ENCODE measurements at places on chromosomes 12 and 14.

GRCh38 chr14:86601813-86602212, 1071.9 kb downstream of the FLRT2 start:
- DNase-seq, result no peak

DNA sequence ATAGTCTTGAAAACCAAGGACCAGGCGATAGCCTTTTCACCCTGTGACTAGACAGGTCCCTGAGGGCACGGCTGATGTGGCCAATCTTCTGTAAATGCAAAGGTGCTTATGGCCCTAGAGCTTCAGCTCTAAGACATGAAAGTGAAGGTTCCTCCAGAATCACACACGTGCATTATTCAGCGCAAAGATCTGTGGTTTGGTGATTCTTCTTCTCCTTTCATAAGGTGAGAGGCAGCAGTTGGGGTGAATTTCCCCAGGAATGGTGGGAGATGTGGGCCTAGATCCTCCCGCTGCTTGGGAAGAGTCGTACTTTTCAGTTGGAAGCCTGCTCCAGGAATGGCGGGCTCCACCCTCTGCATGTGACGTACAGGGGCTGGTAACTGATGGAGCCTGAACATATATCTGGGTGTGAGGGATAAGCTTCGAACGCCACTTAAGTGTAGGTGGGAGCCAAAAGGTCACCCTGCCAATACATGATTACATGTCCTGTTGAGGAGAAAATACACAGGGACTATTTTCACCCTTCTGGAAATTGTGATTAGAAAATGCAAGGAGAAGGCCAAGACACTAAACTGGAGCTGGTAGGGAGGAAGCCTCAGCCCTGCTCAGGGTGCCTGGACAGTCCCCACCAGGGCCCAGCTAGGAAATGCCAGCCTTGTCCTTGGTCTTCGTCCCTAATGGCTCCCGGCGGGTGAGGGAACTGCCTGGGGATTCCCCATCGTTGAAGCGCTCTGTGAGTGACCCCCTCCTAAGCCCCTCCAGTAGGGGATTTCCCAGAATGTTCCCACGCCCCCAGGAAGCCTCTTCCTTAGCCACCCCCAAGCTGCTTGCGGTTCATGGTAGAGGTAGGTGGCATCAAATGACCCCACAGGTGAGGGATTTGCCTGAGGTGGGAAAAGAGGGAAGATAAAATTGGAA, 17.6 kb downstream of the BATF start:
- no peak for DNase-seq

DNA sequence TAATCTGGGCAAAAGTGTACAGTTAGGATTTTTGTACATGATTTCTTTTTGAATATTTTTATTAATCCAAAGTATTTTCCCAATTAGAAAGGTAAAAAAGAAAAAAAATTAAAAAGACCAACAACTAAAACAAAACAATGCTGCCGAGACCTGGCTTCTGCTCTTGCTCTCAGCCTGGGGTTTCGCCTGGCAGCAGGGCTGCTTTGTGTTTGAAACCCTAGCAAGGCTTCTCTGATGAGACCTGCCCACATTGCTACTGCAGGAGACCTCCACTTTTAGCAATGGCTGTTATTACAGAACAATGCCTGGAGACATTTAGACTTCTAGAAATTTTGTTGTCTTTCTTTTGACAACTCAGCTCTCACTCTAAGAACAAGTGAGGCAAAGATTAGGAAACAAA, 1153.0 kb upstream of the TMEM132C start:
- no peak for DNase-seq

- DNase-seq, result peak; percentile 55
Measured at GRCh38 chr12:19440019-19440858, 947 bp downstream of the AEBP2 start.

DNA sequence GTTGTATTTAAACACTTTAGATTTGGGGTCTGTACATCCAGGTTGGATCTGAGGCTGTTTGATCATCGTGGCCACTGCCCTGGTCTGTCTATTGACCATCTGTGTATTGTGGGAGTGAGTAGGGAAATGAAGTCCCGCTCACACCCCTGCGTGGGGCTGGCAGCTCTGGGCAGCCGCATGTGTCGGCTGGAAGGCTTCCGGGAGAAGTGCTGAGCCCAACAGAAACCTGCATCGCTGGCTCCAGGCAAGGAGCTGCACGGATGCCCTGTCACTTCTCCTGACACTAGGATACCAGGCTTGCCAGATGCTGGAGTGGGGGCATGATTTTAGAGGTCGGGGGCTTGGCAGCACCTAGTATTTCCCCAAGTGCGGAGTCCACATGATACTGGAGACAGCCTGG, 93.6 kb downstream of the PHETA1 start:
- DNase-seq, result no peak

DNA sequence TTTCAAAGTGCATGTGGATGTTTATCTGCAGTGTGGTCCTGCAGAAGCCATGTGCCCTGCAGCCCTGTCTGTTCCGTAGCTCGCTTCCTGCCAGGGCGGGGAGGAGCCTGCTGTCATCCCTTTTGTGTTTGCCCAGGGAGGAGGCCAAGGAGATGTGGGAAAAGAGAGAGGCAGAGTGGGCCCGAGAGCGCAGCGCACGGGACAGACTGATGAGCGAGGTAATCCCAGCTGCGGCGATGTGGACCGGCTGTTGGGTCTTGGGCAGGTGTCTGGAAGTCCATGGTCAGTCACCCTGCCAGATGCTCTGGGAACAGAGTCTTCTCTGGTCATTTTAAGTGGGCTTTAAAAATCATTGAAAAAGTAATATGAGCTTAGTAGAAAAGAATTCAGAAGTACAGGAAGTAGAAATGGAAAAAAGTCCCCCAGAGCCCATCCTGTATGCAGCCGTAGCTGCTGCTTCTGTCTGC, 12.8 kb downstream of the TCHP start:
- no peak for DNase-seq

GRCh38 chr12:111753144-111753881, 13.4 kb upstream of the ALDH2 start:
- no peak for DNase-seq

GRCh38 chr12:23640754-23641153, 308.7 kb downstream of the SOX5 start:
- DNase-seq, result no peak

DNA sequence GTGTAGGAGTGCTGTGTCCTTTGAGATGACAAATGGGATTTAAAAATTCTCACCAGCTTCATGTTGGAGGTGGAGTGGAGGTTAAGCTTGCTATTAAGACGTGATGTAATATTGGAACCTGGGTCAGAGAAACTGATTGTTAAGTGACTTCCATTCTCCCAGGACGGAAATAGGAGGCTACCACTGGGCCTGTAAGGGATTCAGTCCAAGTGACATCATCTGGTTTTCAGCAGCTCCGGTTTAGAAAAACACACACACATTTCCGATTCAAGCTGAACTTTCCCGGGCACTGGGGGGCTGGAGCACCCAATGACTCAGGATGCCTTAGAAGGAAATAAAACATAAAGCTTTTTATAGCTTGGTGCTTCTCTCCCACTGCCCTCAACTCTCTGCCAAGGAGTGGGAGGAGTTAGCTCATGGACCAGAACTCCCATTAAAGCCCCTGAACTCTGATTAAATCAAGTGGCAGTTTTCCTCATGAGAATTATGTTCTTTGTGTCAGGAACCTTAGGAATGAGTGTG, 12.4 kb downstream of the CALM1 start:
- DNase-seq, result no peak

GRCh38 chr14:106235356-106236159, 709.2 kb downstream of the TMEM121 start:
- no peak for DNase-seq

DNA sequence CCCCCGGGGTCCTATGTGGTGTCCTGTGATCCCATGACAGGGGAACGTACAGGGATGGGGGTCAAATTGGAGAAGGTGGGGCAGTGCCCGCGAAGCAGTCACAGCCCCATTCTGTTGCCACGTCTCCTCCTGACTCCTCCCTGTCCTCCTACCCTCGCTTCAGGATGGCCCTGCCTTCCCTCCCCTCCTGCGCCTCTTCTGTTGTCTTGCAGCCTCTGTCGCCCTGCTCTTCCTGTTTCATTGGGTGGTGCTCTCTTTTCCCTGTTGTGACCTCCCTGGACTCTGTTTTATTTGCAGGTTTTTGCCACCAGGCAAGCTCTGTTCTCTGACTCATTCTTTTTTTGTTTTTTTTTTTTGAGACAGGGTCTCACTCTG, 18.7 kb downstream of the CABP1 start:
- DNase-seq, result no peak

GRCh38 chr14:90198541-90199060, 57.8 kb upstream of the PSMC1 start:
- DNase-seq, result no peak

DNA sequence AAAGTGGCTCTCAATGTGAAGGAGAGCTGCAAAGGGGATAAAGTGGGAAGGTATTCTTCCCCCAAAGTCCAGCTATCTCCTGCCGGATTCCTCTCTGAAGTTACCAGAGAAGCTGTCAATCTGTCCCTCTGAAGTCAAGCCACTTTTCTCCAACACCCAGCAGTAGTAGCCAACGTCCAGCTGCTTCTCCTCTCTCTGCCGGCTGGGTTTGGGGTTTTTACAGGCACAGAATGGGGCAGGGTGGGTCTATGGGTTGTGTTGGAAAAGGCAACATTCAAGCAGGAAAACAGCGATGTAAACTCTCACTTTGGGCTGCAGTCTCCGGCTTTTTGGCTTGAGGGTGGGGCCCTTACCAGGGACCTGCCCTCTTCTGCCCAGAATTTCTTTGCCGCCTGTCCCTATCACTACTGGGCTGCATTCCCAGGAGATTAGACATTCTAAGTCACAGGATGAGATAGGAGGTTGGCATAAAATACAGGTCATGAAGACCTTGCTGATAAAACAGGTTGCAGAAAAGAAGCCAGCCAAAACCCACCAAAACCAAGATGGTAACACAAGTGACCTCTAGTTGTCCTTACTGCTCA, 16.3 kb downstream of the CAPZA3 start:
- no peak for DNase-seq

GRCh38 chr14:65472189-65472588, 59.7 kb downstream of the FUT8 start:
- no peak for DNase-seq

GRCh38 chr14:67071506-67071905, 117.7 kb upstream of the GARIN2 start:
- DNase-seq, result no peak

DNA sequence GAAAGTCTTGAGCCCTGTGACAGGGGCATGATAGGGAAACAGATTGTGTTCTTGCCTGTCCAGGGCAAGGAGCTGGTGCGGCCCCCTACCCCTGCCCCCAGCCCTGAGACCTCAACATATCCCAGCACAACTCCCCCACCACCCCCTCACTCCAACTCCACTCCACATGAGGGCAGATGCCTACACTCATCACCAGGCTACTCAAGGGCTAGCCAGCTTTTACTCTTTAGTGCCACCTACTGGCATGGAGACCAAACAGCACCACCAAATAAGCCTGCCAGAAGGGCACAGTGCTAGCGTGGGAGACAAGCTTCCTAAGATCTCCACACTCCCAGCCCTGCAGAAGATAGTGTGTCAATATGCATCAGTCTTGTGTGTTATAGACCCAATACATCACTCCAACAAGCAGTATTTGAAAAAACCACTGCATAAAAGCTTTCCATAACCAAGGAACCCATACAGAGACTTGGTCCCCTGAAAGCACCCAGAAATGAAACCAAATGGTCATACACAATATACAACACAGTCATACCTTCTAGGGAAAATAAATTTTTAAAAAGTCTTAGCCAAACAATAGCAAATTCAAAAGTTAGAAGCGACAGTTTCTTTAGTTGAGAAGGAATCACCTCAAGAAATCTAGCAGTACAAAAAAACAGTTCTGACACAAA, 154.4 kb downstream of the KCNK10 start:
- DNase-seq, result peak; percentile 66

DNA sequence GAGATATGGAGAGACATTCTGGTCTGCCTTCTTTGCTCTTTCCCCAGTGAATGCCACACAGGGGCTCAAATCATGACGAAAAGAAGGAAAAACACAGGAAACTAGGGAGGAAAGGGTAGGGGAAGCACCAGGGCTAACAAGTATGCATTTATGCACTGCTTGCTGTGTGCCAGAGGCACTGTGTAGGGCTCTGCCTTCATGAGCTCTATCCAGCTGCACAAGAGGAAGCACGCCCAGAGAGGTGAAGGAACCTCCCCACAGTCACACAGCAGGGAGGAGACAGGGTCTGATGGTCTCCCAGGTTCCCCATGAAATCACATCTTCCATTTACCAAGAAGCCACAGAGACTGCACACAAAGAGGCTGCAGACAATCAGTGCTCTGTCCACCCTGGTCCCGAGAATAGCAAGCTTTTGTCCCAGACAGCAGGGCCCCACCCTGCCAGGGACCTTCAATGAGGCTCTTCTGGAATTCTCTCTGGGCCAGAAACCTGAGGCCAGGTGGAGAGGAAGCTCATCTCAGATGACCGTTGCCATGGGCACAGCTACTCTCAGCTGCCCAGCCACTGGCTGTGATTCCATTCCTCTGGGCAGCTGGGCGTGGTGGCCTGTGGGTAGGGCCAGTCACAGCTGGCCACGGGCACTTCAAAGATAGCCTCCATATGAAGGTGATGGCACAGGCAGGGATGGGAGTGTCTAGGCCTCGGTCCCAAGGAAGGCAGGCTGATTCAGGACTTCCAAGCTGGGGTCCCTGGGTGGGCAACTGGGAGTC, 7.3 kb upstream of the TRPV4 start:
- no peak for DNase-seq

- DNase-seq, result no peak
Measured at GRCh38 chr12:47962198-47962597, 1.2 kb upstream of the TMEM106C start.

- DNase-seq, result no peak
Measured at GRCh38 chr12:71942703-71943102, 4.1 kb downstream of the TPH2 start.

DNA sequence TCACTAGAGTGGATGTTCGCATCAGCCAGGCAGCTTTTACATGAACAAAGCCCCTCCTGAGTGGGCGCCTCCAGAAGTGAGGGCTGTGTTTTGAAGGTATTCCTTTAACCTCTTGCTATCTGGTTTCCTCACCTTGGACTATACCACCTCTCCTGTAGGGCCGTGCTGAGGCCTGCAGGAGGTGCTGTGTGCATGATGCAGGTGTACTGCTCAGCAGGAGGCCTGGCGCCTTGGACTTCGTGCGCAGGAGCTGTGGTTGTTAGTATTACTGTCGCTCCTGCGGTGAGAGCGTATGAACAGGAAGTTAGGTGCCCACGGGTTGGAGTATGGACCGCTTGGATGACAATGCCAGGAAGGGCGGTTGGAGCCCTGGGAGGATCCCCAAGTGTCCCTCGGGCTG, 130.7 kb downstream of the TSPAN9 start:
- DNase-seq, result no peak

DNA sequence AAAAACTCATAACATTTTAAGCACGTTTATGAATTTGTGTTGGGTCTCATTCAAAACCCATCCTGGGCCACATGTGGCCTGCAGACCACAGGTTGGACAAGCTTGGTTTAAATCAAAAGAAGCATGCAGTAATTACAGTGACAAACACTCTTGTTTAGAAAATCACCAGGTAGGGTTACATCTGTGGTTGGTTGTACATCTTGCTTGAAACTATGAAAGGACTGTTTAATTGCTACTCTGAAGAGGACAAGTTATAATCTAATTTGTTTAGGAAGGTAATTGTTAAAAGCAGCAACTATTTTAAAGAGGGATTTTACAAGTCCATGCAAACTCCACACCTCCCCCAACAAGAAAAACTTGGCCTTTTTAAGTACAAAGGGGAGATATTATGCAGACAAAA, 4.0 kb downstream of the TRIP11 start:
- DNase-seq, result no peak
